Hepatocyte (in vitro differentiated cells): ENCODE measurements at places on chromosomes 2 and 18. TPM values are rescaled to one million over a fixed set of nuclear protein-coding genes. Genes with fewer than 3 reads are reported as not detected.

DNA sequence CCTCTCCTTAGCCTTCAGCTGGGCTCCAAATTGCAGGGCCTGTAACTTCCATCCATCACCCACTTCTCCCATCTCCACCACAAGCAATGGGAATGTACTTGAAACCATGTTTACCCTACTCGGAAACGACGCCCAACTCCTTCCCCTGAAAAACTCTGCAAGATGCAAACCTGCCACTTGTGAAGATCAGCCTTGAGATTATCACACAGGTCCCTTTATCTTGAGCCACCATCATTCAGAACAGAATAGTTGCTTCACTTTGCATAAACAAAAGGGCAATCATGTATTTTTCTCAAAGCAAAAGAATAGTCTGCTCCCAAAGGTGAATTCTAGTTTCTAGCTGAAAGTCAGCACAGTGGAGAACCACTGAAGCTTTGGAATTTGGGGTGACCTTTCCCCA is 75.8 kb downstream of the TNFRSF11A start:
- no peak for DNase-seq

DNA sequence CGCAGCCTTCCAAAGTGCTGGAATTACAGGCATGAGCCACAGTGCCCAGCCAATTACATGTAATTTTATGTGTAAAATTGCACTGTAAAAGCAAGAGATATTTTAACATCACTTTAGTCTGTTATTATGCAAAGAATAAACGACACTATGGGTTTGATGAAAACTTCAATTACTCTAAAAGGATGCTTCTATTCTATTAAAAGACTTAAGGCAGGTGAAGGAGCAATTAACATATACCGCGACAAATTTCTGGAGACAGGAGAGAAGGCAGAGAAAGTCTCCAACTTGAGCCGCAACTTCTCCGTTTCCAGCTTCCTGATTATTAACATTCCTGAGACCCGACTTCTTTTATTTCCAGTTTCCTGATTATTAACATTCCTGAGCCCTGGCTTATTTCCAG is 53.7 kb downstream of the FAM210A start:
- DNase-seq = no peak

The VIT gene
- 0.33 and 0.76 TPM in 2 replicates for total RNA-seq

The SLC4A5 gene
- total RNA-seq = 0.36 and 1.5 TPM in 2 replicates
